A673 (cell line): ENCODE measurements at places on chromosomes 7 and 10.

DNA sequence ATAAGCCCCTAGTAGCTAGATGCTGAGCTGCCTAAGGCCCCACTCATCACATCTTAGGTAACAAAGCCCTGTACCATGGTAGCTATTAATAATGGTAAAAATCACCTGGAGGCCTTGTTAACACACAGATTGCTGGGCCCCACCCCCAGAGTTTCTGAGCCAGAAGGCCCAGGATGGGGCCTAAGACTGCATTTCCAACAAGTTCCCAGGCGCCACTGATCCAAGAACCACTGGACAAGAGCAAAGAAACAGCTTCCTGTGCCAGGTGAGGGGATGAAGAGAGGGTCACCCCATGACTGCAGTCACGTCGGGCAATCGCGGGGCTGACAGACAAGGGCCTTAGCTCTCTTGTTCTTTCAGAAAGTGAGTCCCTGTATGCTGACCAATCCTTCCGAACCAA, 46.8 kb downstream of the ACSM6 start:
- DNase-seq = no peak

DNA sequence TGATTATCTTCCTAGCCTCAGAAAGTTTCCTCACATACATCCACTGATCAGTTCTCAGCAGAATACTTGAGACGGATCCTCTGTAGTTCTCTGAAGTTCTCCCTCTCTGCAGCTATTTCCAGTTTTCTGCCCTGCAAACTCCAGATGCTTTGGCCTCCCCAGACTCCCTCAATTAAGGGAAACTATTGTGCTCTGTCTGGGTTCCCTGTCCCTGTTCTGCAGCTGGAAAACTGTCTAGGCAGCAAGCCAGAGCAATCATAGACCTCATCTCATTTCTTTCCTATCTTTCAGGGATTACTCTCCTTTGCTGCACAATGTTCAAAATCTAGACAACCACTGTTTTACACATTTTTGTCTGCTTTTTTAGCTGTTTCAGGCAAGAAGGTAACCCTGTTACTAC, 9.2 kb downstream of the MICU1 start:
- DNase-seq = peak; percentile 51

GRCh38 chr7:98826811-98827231, 43.0 kb downstream of the TMEM130 start:
- DNase-seq = no peak

GRCh38 chr7:18235819-18236218, 208.2 kb upstream of the PRPS1L1 start:
- no peak for DNase-seq

DNA sequence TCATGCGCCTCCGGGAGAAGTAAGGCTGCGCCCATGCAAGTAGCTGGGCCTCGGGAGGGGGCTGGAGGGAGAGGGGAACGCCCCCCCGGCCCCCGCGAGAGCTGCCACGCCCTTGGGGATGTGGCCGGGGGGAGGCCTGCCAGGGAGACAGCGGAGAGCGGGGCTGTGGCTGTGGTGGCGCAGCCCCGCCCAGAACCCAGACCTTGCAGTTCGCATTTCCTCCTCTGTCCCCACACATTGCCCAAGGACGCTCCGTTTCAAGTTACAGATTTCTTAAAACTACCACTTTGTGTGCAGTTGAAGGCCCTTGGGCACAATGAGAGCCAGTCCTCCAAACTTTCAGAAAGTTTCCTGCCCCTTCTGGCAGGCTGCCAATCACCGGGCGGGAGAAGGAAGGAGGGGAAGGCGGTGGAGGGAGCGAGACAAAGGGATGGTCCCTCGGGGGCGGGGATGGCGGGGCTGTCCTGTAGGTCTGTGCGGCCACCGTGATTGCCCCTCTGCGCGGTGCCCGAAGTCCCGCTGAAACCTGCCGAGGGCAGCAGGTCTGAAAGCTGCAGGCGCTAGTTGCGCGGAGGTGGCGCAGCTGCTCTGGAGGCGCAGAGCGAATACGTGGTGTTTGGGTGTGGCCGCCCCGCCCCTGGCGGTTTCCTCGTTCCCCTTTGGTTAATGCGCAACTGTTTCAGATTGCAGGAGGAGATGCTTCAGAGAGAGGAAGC, 2.1 kb downstream of the VIM start:
- peak; percentile 89 for DNase-seq

GRCh38 chr10:35819736-35820135, 177.6 kb upstream of the FZD8 start:
- no peak for DNase-seq

DNA sequence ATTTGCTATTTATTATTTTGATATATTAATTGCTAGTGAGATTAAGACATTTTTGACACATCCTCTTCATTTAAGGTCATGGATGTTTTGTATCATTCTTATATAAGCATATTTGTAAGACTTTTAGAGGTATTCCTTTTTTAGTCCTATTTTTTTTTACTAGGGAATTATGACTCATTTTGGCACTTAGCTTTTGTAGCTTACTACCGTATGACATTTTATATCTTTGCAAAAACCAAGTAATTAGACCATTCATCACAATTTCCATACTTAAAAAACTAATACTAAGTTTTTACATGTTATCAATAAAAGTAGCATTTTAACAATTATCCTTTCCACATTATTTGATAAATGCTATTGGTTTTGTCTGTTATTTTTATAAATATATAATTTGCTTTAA, 41.6 kb downstream of the BMPR1A start:
- DNase-seq = peak; percentile 39

DNA sequence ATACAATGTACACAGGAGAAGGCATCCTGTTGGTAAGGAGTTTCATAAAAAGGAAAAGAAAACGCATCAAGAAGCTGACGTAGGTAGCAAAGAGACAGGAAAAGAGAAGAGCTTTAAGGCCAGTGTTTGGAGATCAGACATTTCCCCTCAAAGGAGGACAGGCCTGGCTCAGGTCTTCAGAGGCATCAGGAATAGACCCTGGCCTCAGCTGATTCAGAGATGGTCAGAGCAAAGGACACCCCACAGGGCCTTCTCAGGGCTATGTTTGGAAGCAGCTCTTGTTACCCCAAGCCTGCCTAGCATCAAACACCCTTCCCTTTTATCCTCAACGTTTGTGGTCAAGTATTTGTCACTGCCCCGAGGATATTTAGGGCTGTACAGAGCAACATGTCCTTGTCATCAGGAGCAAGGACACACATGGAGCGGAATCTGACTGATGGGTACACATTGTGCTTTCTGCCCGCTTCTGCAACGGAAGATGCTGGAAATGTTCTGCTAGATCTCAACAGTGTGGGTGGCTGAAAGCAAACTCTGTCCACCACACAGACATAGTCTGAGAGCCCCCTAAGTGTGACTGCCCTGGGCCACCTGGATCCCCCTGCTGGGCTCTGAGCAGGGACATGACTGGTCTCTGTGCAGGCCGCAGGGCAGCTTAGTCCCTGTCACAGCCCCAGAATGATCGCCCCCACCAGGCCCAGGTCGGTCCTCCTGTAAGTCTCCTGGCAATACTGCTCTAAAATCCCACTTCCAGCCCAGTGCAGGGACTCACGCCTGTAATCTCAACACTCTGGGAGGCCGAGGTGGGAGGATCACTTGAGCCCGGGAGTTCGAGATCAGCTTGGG, 1.0 kb upstream of the ZDHHC4 start:
- DNase-seq = no peak

GRCh38 chr10:110209926-110210673, 2.7 kb downstream of the MXI1 start:
- peak; percentile 46 for DNase-seq

- no peak for DNase-seq
Measured at GRCh38 chr7:130337410-130337971, 7.1 kb upstream of the CPA5 start.
